Activated CD8-positive, alpha-beta T cell treated with anti-CD3 and anti-CD28 coated beads, Interleukin-2, amount 10 ng/mL, durations not matched to agents 7 days and 5 days (primary cell): ENCODE measurements at places on chromosomes 5 and 9.

- no peak for DNase-seq
Observed at GRCh38 chr5:179273441-179274145, 71.7 kb downstream of the ADAMTS2 start.

- no peak for DNase-seq
Observed at GRCh38 chr5:155311721-155312120, 298.2 kb downstream of the KIF4B start.

DNA sequence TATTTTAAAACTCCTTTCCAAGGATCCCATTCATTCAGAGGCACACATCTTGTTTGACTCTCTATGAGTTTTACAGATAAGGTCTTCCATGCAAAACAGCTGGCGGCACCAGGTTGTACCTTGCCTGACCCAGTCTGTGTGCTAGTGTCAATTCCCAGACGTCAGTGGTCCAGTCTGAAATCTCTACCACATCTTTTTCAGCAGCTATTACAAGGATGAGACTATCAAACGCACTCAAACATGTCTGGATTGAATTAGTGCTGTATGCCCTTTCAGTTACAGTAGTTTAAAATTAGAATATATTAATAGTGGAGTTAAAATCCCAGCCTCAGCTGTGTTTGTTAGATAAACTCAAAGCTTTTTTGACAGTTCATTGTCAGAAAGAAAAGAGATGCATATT lies 11.7 kb downstream of the CDC14B start:
- DNase-seq: no peak

DNA sequence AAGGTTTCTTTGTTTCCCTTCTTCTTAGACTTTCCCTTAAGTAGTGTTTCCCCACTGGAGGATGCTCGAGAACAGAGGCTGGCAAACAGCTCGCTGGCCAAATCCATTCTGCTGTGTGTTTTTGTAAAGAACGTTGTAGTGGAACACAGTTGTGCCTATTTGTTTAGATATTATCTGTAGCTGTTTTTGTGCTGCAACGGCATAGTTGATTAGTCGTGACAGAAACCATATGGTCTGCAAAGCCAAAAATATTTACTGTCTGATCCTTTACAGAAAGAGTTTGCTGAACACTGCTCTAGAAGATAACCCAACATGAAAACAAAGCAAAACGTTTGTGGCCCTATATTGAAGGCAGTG lies 47.0 kb upstream of the EGFLAM start:
- no peak for DNase-seq

GRCh38 chr5:107296572-107296971 lies 374.2 kb downstream of the EFNA5 start:
- DNase-seq: no peak

DNA sequence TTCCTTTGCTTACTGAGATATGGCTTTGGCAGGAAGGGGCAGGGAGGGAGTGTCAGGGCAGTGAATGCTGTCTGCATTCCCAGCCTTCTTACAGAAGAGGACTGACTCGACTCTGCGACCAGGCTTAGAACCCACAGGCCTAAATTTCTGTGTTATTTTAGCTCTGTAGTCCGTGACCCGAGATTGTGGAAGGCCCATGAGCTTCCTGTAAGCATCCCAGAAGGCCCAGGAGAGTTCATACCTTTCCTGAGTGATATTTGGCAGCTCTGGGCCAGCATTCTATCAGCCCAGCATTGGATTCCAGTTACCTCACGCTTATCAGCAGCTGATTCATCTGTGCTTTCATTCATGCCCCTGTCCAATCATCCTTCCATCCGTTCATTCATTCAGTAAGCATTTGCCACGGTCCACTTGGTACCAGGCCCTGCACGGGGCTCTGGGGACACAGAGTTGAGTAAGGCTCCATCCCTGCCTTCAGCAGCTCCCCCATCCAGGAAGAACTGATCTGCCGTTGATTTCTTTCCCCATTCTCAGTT lies 28.2 kb upstream of the RPL26L1 start:
- DNase-seq: no peak

GRCh38 chr9:123368023-123368422 lies 12.0 kb downstream of the CRB2 start:
- DNase-seq: no peak

DNA sequence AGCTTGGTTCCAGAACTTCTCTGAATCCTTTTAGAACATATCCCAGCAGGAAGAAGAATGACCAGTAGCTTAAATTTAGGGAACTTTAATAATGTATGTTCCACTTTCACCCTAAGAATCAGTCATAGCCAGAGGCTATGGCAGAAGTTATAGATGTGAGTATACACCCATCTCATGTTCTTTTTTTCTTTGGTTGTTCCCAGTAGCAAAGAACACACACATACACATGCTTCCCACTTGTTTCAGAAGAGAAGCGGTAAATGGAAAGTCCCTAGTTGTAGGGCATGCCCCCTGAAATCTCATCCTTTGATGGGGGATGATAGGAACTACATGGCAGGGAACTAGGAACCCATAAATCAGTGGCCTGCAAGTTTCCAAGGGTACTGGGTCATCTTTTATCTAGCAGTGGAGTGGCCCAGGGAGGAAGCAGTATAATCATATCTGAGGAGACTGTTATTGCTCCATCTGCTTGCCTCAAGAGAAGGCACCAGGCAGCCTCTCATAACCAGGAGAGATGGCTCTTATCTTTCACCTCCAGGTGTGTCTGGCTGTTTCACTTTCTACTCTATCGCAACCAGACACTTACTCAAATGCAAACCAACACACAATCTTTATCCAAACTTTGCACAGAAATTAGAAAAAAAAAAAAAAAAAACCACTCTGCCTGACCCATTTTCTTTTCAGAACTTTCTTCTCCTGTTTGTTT lies 109.5 kb downstream of the SNCAIP start:
- DNase-seq: no peak

DNA sequence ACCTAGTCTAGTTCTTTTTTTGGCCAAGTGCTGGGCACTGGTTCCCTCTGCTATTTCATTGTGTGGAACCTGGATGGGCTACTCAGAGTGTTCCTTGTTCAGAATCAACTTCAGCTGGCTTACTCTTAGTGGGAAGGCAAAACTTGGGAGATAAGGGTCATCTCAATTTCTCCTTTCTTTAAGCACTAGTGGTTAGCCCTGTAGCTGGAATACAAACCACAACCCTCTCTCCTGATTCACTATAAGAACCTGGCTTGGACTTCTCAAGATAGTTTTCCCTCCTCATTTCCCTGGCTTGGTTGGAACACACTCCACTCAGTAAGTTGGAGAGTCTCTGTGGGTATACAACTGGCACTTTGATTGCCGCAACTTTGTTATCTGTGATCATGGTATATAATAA lies 35.1 kb downstream of the GRIA1 start:
- DNase-seq: no peak

GRCh38 chr5:142420561-142421227 lies 95.9 kb upstream of the SPRY4 start:
- DNase-seq: no peak

DNA sequence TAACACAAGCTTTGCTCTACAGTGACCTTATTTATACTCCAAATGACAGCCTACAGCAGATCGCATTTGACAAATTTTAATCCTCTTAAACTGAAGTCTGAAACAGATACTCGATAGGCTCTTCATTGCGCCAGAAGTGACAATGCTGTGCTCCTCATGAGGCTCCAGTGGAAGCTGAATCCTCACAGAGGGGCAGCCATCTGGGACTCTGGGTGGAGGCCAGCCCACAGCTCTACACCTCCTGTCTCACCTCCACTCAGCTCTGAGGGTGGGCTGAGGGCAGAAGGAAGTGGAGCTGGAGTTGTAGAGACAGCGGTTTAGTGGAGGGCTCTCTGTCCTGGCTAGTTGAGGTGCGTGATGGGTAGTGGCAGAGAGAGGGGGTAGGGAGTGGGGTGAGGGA lies 283.3 kb upstream of the ANKRD55 start:
- no peak for DNase-seq

DNA sequence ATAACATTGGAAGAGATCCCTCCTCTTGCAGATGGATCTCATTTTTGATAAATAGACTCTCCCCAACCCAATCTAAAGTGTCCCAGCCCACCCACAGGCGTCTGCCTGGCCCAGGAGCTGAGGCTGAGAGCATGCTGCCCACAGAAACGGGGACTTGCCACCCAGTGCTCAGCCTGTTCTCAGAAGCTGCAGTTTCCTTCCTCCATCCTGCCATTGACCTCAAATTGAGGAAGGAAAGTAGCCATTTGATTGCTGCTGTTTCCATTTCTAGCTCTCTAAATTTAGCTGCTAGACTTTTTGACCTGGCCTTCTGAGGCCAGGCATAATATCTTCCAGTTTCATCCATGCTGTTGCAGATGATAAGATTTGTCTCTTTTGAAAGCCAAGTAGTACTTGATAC lies 31.1 kb upstream of the FRMD3 start:
- no peak for DNase-seq

- no peak for DNase-seq
Observed at GRCh38 chr5:126884269-126884819, 107.4 kb downstream of the LMNB1 start.

GRCh38 chr5:124283031-124283430 lies 463.4 kb downstream of the ZNF608 start:
- DNase-seq: no peak

DNA sequence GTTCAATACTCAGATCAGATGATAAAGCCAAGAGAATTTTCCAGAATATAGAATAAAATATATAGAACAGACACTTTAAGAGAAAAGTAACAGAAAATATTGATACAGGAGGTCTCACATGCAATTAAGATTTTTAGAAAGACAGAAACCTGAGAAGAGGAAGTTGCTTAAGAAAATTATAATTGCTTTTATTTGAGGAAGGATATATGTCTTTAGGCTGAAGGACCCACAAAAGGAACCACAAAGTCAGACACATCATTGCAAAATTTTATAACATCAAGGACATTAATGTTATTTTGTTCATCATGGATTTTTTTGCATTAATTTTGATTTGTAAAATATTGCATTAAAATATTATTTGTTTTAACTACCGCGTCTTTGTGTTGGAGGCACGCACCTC lies 141.5 kb downstream of the FSTL4 start:
- no peak for DNase-seq

DNA sequence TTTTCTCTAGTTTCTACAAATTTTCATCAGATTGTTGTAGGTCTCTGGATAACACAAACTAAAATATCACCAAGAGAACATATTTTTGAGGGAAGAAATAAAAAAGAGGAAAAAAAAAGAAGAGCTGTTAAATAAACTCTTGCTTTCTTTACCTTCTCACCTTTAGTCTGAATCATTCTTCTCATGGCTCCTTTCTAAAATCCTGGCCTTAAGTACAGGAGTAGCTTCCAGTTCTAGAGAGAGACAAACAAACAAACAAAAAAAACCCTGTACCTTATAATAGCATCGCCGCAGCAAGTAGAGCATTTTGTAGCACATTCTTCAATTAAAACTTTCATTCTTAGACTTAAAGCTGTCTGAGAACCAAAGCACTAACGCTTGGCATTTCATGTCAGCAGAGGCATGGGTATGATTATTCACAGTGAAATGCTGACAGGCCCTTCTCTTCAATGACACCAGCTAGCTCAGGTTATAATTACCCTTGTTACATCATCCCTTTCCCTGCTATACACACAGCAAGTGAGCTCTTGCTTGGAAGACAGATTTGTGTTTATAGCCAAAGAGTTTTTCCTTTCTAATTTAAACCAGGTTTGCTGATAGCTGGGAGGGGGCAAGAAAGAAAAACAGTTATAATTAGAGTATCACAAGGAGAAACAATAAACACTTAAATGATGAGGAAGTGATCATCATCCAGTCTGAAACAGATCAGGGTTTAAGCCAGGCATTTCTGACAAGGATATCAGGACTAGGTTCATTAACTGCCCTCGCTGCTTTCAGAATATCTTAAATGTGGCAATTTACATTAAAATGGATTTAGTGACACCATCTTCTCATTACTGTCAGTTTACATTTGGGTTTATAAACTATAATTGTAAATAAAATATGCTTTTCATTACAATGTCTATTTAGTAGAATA lies 510.9 kb upstream of the ZNF608 start:
- no peak for DNase-seq

DNA sequence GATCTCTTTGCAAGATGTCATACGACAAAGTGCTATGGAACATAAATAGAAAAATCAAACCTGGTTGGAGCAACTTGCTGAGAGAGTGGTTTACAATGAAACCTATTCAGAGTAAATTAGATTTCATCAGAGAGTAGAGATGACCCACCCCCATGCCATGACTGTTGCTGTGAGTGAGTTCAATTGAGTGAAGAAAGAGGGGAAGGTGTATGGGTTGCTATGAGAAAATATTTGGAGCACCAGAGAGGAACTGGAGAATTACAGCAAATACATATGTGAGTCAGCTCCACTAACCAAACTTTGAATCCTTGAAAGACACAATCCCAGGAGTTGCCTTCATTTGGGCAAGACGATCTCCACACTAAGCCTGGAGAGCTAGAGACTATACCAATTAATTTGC lies 217.2 kb downstream of the RFX3 start:
- DNase-seq: no peak

- no peak for DNase-seq
Observed at GRCh38 chr5:77628840-77629508, 9.5 kb downstream of the OTP start.

- no peak for DNase-seq
Observed at GRCh38 chr9:117936185-117937130, 232.3 kb downstream of the TLR4 start.

- no peak for DNase-seq
Observed at GRCh38 chr9:115596021-115596745, 478.2 kb upstream of the TNC start.

- no peak for DNase-seq
Observed at GRCh38 chr9:136622538-136622948, 40.2 kb upstream of the EGFL7 start.

- DNase-seq: no peak
Observed at GRCh38 chr5:127812570-127812969, 109.4 kb downstream of the CCDC192 start.

DNA sequence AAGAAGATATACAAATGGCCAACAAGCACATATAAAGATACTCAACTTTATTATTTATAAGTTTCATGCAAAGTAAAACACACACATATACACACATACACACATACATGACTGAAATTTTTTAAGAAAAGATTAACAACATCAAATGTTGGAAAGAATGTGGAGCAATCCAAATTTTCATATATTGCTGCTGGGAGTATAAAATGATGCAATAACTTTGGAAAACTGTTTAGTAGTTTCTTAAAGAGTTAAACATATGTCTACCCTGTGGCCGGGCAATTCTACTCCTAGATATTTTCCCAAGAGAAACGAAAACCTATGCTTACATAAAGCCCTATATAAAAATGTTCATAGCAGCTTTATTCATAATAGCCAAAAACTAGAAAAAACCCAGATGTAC lies 99.8 kb upstream of the NR4A3 start:
- DNase-seq: no peak

- DNase-seq: no peak
Observed at GRCh38 chr9:98594546-98595160, 114.1 kb downstream of the GABBR2 start.
